T1000 (cell line): ENCODE measurements at places on chromosomes 16 and 17.

- DNase-seq = no peak
Measured at GRCh38 chr17:73325527-73325842, 13.7 kb upstream of the CDC42EP4 start.

DNA sequence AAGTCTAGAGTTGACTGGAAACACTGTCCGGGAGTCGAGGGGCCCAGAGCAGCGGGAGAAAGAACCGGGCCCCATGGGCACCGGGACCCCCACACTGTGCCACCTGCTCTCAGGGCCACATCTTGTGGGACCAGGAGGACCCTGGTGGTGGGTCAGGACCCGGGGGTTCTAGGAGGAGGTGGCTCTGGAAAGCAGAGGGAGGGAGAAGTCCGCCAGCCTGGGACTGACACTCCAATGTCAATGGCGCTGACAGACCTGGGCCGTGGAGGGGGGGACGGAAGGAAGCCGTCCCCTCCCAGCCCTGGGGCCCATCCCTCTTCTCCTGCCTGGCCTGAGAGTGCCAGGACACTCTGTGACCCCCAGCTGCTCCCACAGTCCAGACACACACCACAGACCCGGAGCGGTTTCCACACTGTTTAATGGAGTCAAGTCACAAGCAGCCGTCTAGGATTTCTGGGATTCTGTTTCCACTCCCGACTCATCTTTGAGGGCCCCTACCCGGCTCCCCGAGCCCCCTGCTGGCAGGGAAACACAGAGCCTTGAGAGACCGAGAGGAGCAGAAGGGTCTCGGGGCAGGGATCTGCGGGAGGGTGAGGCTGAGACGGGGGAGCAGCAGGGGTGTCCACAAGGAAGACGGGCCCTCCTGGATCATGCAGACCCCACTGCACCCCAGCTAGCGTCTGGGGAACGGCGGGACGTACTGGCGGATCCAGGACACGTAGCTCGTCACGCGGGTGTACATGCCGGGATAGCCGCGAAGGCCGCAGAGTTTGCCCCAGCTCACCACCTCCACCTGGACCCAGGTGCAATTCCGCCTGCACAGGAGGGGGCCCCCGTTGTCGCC is 23.5 kb upstream of the UBE2I start:
- DNase-seq = no peak

DNA sequence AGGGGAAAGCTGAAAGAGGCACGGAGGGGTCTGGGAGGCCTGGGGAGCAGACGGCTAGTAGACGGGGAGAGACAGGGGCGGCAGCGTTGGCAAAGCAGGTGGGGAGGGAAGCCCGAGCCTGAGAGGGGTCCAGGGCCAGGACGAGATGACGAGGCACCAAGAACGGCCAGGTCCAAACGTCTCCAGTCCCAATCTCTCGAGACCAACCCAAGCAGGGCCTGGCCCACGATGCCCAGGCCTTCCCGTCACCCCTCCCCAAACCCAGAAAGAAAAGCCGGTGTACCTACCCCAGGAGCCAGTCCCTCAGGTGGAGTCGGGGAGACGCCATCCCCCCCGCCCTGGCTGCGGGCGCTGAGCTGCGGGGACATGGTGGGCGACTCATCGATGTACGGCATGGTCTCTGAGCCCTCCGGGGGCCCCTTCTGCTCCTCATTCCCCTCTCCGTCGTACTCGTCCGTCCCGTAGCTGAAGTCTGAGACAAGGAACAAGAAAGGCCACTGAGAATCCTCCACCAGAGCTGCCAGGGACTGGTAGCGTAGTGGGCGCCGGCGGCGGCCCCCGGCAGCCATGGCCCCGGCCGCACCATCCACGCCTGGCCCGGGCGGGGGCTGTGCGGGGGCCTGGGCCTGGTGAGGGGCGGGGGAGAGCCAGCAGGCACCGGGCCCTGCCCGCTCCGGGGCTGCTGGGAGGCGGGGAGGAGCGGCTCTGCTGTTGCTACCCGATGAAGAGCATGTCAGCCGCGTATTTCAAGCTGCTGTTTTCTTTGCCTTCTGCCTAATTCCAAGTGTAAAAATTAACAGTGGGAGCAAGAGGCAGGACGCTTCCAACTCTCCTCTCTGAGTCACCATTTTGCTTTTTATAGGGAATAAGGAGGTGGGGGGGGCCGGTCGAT is 54.6 kb downstream of the ABR start:
- no peak for DNase-seq

GRCh38 chr17:37512442-37513068 is 22.9 kb downstream of the DUSP14 start:
- no peak for DNase-seq
